ENCODE measurements at places on chromosomes 3 and 15.

- no peak for DNase-seq
Observed at GRCh38 chr3:133238015-133238414, 161.8 kb upstream of the BFSP2 start.

DNA sequence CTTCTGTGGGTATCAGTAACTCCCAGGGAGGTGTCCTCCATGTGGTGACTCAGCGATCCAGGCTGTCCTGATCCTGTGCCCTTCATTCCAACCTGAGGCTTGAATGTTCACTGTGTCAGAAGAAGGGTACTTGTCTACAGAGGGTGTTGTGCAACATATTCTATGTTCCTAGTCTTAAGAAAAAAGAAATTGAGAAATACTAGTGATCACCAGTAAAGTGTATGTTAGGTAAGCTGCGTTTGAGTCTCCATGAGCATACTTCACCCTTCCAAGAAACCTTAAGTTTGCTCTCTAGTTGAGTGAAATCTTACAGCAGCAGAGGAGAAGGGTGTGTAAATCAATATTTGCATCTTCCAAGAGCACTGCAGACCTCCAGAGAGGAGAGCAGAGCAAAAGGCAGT lies 122.2 kb upstream of the SLC24A5 start:
- no peak for DNase-seq

- DNase-seq: no peak
Observed at GRCh38 chr15:34850121-34850520, 54.8 kb upstream of the ACTC1 start.

GRCh38 chr3:127389420-127389819 lies 101.6 kb upstream of the PRR20G start:
- no peak for DNase-seq

GRCh38 chr15:59321000-59321689 lies 51.5 kb downstream of the MYO1E start:
- DNase-seq: no peak

DNA sequence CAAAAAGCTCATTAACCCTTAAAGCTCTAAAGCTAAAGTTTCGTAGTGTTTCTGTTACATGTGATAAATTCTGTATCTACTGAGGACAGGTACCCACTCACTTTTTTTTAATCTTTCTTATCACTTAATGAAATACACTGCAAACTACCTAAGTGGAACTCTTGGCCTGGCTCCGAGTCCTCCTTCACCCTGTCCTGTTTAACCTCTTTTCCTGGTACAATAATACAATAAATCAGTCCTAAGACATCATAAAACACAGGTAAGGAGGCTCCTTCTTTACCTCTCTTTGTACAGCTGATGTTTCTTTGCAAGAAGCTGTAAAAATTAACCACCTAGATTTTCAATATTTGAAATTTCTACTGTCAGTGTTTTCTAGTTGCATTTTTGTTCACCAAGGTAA lies 15.8 kb downstream of the SEMA6D start:
- DNase-seq: no peak

DNA sequence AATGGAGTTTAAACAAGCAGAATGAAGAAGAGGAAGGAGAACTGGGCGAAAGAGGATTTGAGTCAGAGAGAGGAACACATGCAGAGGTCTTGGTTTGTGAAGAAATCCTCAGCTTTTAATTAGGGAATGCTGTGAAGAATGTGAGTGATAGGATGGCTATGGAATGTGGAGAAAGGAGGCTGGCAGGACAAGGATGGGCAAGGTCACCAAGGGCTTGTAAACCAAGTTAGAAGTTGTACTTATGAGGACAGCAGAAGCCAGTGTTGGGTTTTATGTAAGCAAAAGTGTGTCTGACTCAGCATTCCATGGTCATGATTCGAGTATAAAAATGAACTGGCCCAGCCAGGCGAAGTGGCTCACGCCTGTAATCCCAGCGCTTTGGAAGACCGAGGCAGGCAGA lies 60.0 kb upstream of the IL12A start:
- no peak for DNase-seq
